Esophagus muscularis mucosa (tissue), 4 donors: ENCODE measurements at places on chromosomes 6 and 20.

GRCh38 chr6:142412241-142412640 lies 110.4 kb downstream of the ADGRG6 start:
- no peak for DNase-seq
- peaks cover 6% of the 10 kb centered on the region for H3K4me1 ChIP-seq
- H3K27ac ChIP-seq, result no peak overlapping the region

DNA sequence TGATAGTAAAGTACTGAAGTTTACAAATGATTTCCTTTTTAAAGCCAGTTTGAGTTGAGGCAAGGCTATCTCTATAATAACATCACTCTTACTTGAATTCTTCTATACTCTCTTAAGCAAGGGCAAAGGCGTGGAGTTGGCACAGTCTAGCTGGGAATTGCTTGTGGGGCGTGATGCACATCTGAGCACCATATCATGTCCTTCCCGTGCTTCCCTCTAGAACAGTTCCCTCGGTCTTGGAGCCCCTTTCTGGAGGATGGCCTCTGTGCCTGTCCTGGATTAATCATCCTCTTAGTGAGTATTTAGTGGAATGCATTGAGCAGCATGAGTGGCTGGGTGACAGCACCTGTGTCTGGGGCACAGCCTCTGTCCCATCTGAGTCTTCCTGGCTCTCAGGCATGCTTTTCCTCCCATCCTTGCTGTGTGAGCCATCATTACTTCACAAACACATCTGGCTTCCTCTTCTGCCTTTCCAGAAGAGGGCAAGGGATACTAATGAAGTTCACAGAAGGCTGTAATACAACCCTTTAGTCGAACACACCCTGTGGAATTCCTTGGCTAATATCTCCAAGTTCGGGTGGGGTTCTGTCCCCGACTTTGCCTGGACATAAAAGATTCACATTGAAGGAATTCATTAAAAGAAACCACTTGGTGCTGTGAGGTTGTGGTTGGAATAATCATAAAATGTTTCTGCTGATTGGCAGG lies 188.2 kb downstream of the FNDC1 start:
- H3K27ac ChIP-seq, result no peak overlapping the region
- no peaks in the 10 kb centered on the region for H3K4me1 ChIP-seq
- no peaks in the 10 kb centered on the region for H3K27me3 ChIP-seq
- peak; percentile 81 for DNase-seq
- H3K4me3 ChIP-seq, result no peak overlapping the region
- H3K36me3 ChIP-seq, result no peaks in the 10 kb centered on the region

DNA sequence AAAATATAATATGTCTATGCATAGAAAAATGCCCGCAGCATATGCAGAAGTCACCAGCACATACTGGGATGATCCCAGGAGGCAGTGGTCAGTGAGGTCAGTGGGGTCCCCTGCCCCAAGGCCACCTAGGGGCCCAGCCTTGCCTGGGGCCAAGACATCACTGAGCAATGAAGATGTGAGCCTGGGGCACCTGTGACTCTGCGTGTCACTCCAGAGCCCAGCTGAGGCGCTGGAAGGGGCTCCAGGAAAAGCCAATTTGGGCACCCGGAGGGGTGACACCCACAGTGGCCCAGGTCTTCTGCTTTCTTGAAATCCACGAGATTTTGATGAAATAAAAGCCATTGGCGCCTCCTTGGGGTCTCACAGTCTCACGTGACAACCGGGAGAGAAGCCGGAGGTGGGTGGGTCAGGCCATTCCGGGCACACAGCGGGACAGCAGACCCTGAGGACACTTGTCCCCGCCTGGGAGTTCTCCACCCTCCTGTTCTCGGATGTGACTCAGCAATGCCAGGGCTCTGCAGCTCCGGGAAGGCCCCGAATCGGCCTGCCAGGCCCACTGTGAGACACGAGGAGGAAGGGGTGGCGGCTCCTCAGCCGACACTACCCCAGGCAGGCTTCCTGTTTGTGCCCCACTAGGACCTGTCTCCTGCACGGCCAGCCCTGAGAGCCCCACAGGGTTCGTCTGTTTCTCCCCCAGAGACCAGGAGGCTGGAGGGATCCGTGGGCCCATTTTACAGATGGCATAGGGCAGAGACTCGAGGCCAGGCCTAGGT lies 24.4 kb upstream of the SLCO4A1 start:
- no peaks in the 10 kb centered on the region for H3K36me3 ChIP-seq
- H3K27ac ChIP-seq, result peak overlapping the region; percentile 55
- H3K27me3 ChIP-seq, result no peaks in the 10 kb centered on the region

DNA sequence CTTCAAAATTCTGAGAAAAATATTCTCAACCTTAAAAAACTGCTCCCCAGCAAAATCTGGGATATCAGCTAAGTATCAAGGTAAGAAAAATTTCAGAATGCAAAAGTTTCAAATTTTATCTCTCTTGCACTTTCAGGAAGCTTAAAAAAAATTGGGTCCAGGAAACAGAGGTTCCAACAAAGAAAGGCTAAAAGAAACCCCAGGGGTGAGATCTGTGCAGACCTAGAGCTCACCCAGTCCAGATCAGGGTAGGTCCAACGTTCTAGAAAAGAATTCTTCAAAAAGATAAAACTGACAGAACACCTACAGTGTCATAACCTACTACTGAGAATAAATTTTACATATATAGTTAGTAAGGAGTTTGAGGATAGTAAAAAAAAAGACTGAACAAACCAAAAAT lies 23.5 kb downstream of the ILRUN start:
- H3K27ac ChIP-seq, result no peak overlapping the region
- H3K36me3 ChIP-seq, result no peaks in the 10 kb centered on the region
- no peak for DNase-seq
- no peaks in the 10 kb centered on the region for H3K27me3 ChIP-seq
- peaks cover 32% of the 10 kb centered on the region for H3K4me1 ChIP-seq
- H3K4me3 ChIP-seq, result no peak overlapping the region

GRCh38 chr20:50175938-50176933 lies 14.4 kb upstream of the CEBPB start:
- peaks cover 34% of the 10 kb centered on the region for H3K4me1 ChIP-seq
- H3K4me3 ChIP-seq, result no peak overlapping the region
- DNase-seq, result peak; percentile 91
- no peaks in the 10 kb centered on the region for H3K27me3 ChIP-seq
- no peaks in the 10 kb centered on the region for H3K36me3 ChIP-seq
- no peak overlapping the region for H3K27ac ChIP-seq

DNA sequence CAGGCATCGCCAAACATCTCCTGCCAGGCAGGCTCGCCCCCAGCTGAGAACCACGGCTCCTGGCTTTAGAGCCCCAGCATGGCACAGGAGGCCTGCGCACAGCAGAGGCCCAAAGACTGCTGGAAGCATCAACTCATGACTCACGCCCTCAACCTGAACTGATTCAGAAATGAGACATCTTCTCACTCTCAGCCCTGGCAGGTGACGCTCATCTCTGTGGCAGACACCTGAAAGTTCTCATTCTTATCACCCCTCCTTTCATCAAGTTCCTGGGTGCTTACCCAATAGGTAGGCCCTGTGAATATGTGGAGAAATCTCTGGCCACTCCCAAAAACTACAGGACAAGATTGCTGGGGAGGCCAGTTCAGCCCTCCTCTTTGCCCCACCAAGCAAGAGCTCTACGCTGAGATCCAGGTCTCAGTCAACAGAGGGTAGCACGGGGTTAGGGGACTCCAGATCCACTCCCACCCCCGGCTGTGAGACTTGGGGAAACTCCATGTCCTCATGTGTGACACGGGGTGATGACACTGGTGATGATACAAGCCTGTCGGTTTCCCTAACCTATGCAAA lies 11.3 kb downstream of the NFATC2 start:
- no peaks in the 10 kb centered on the region for H3K36me3 ChIP-seq
- H3K4me3 ChIP-seq, result no peak overlapping the region
- H3K27ac ChIP-seq, result peak overlapping the region; percentile 16

DNA sequence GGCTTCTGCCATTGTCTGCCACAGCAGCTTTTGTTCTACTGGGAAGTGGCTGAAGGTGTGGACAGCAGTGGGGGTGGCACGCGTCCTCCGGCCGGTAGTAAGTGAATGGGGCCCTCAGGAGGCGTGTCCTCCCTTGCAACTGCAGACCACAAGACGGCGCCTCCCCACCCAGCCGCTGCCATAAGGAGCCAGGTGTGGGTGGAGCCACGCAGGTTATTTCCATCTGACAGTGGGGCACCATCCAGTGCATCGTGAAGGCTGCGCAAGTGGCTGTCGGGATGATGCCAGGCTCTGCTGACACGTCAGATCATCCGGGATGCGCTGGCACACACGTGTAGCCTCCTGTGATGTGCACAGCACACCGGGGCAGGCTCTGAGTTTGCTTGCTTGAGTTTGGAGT lies 379.7 kb downstream of the CDH4 start:
- H3K27me3 ChIP-seq, result peaks cover 5% of the 10 kb centered on the region
- no peaks in the 10 kb centered on the region for H3K4me1 ChIP-seq
- no peak overlapping the region for H3K4me3 ChIP-seq
- H3K27ac ChIP-seq, result no peak overlapping the region
- no peaks in the 10 kb centered on the region for H3K36me3 ChIP-seq
